ENCODE measurements at places on chromosomes 6 and 20. TPM values are rescaled to one million over a fixed set of nuclear protein-coding genes. Genes with fewer than 3 reads are reported as not detected.

The HTR1E gene
- total RNA-seq: not detected

The TINAG gene
- total RNA-seq: not detected

The GJA10 gene
- not detected for total RNA-seq

The OPRM1 gene
- not detected for total RNA-seq

The ARG1 gene
- not detected for total RNA-seq

The SOX18 gene
- 2.8 TPM for total RNA-seq

The PPP1R14C gene
- 0.78 TPM for total RNA-seq

The HLA-DRA gene
- total RNA-seq: not detected

The MACROD2 gene
- 0.64 TPM for total RNA-seq

The SGK2 gene
- 11.0 TPM for total RNA-seq

The MYB gene
- 1.3 TPM for total RNA-seq

The ATXN1 gene
- 2.5 TPM for total RNA-seq

Data from A549 treated with RU486 at 1 μM for 4 hours (cell line).